ENCODE measurements at places on chromosomes 4 and X.

DNA sequence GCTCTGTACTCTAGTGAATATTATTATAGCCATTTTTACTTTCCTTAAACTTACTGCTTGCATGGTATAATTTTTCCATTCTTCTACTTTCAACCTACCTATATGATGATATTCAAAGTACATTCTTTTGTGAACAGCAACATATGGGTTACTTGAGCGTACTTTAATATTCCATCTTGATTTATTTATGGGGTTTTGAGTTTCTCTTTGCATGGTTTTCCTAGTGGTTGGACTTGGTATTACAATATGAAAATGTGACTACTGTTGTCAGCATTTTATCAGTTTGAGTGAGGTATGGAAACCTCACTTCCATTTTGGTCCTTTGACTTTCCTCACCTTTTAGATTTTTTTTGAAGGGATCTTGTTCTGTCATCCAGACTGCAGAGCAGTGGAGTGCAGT, 35.9 kb downstream of the ADGRG4 start:
- no peak for DNase-seq

GRCh38 chrX:38494239-38494823, 67.0 kb upstream of the TSPAN7 start:
- DNase-seq: no peak

- DNase-seq: no peak
Measured at GRCh38 chr4:140353786-140354185, 19.7 kb upstream of the SCOC start.

DNA sequence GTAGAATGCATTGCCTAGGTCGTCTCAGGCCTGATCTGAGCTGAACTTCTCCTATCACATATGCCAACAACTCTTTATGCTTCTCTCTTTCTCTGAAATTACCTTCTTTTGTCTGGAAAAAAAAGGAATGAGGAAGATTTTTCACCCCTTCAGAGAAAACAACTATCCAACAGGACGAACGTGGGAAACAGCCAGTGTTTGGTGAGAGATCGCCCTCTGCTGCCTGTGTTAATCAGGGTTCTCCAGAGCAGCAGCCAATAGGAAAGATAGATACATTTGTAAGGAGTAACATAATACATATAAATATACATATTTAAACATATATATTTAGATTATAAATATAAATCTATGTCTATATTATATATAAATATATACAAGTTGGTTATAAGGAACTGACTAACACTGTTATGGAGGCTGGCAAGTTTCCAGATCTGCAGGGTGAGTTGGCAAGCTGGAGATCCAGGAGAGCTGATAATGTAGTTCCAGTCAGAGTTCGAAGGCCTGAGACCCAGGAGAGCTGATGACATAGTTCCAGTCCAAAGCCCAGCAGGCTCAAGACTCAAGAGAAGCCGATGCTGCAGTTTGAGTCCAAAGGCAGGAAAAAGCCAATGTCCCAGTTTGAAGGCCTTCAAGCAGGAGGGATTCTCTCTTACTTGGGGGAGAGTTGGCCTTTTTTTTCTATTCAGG, 13.3 kb downstream of the CETN2 start:
- DNase-seq: no peak

GRCh38 chrX:150361070-150361776, 1.9 kb upstream of the MAMLD1 start:
- no peak for DNase-seq

- no peak for DNase-seq
Measured at GRCh38 chr4:8396762-8397406, 43.6 kb downstream of the ACOX3 start.

- DNase-seq: no peak
Measured at GRCh38 chr4:98625399-98625798, 33.0 kb downstream of the TSPAN5 start.

GRCh38 chr4:177632481-177632880, 190.2 kb upstream of the AGA start:
- DNase-seq: no peak
